ENCODE measurements at places on chromosomes 2 and 18. TPM values are rescaled to one million over a fixed set of nuclear protein-coding genes. Genes with fewer than 3 reads are reported as not detected.

KCNG2 gene
- polyA plus RNA-seq: not detected

C2orf78 gene
- polyA plus RNA-seq: not detected

TYMS gene
- polyA plus RNA-seq: 10.2 TPM

ARL5A gene
- polyA plus RNA-seq: 18.1 TPM

TMEFF2 gene
- polyA plus RNA-seq: not detected

FSIP2 gene
- polyA plus RNA-seq: 0.22 TPM

Data from kidney (tissue), 22 donors.